ENCODE measurements at places on chromosomes 6 and 20. TPM values are rescaled to one million over a fixed set of nuclear protein-coding genes. Genes with fewer than 3 reads are reported as not detected.
A peak's percentile ranks its signal among the peaks of the same experiment; 100 is the strongest.

- H3K4me1 ChIP-seq = peaks cover 48% of the 10 kb centered on the region
- DNase-seq = no peak
- peaks cover 8% of the 10 kb centered on the region for H3K36me3 ChIP-seq
- H3K4me3 ChIP-seq = no peak overlapping the region
- H3K27ac ChIP-seq = no peak overlapping the region
Measured at GRCh38 chr20:21325296-21325695, 22.2 kb downstream of the XRN2 start.

- no peaks in the 10 kb centered on the region for H3K36me3 ChIP-seq
- DNase-seq = peak; percentile 25
- peaks cover 20% of the 10 kb centered on the region for H3K4me1 ChIP-seq
- peak within 1 kb of the TSS; percentile 89 for H3K27ac ChIP-seq
- H3K4me3 ChIP-seq = peak within 1 kb of the TSS; percentile 64
- H3K27me3 ChIP-seq = no peaks in the 10 kb centered on the region
Measured at GRCh38 chr6:112253841-112254816, at the start of gene LAMA4. Gene LAMA4, minus strand, starts transcription at chr6:112254567. Its CDS starts 417 bp downstream, at chr6:112254150.

GRCh38 chr6:13295576-13295975 is 32.8 kb downstream of the TBC1D7 start:
- no peaks in the 10 kb centered on the region for H3K27me3 ChIP-seq
- H3K4me1 ChIP-seq = no peaks in the 10 kb centered on the region
- no peak overlapping the region for H3K4me3 ChIP-seq
- peak; percentile 58 for DNase-seq
- H3K27ac ChIP-seq = no peak overlapping the region

DNA sequence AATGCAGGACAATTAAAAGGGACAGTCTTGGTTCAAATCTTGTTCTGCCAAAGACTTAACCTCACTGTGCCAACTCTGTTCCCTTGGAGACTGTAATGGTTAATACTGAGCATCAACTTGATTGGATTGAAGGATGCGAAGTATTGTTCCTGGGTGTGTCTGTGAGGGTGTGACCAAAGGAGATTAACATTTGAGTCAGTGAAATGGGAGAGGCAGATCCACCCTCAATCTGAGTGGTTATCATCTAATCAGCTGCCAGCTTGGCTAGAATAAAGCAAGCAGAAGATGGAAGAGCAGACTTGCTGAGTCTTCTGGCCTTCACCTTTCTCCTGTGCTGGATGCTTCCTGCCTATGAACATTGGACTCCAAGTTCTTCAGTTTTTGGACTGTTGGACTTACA is 474.4 kb downstream of the CD83 start:
- H3K4me1 ChIP-seq = no peaks in the 10 kb centered on the region
- DNase-seq = no peak
- no peaks in the 10 kb centered on the region for H3K27me3 ChIP-seq
- H3K27ac ChIP-seq = no peak overlapping the region
- no peak overlapping the region for H3K4me3 ChIP-seq
- H3K36me3 ChIP-seq = no peaks in the 10 kb centered on the region

KCNK16 gene
- not detected for total RNA-seq

KIAA0408 gene
- 20.5 TPM for total RNA-seq

DNA sequence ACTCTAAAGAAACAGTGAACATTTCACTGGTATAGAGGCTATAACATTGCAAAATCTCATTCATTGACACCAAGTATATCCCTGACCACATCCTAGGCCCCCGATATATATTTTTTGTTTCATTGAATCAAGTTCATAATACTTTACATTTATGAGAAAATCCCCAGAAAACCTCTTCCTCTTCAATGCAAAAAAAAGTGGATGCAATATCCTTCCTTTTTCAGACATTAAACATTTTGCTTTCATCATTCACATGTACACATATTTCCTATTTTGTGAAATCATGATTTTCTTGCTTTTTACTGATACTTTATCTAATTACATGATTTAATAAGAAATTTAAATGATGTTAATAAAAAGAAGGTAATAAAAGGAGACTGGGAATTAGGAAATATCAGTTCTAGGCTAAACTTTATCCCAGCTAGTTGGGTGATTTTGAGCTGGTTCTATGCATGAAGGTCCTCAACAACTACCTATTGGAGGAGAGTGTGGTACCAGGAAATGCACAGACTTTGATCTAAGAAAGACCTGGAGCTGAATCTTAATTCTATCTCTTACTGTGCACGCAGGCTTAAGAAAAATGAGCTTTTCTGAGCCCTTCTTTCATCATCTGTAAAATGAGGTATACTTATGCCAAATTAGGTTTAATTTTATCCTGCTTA is 4.9 kb downstream of the SYNE1 start:
- peaks cover 19% of the 10 kb centered on the region for H3K4me1 ChIP-seq
- H3K27ac ChIP-seq = no peak overlapping the region
- no peaks in the 10 kb centered on the region for H3K36me3 ChIP-seq
- no peak for DNase-seq

SLC13A3 gene
- total RNA-seq = 1.4 TPM

DNA sequence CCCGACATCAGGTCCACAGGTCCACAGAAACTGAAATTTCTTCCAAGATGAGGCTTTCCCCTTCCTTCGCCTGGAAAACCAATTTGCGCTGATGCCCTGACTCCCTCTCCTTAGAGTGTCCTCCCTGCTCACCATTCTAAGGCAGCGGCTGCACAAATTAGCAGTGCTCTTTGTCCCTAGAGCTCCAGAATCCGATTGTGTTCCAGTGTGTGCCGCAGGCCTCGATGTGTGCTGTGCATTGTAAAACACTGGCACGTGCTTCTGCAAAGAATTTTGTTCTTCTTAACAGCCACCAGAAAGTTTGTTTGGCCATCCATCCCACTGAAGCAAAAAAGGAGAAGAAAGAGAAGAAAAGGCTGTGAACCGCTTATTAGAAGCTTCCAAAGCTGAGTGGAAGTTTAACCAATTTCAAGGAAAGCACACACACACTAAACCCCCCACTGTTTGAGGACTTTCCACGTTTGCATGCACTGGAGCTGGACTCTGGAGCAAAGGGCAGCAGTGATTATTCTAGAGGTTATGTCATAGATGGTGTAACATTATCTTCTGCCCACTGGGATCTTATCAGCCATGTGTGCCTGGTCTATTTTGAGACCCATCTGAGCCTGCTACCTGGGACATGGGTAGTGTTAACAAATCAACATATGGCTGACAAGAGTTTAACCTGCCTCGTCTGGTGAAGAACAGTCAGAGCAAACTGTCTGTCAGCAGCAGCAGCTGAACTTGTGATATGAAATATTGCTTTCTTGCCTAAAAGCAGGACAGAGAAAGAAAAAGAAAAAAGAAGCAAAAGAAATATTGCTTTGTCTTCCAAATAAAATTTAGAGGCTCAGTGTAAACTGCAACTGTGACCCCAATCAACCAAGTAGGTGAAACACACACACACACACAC is 64.9 kb upstream of the RREB1 start:
- H3K36me3 ChIP-seq = no peaks in the 10 kb centered on the region
- H3K27ac ChIP-seq = peak overlapping the region; percentile 9
- no peak overlapping the region for H3K4me3 ChIP-seq

DNA sequence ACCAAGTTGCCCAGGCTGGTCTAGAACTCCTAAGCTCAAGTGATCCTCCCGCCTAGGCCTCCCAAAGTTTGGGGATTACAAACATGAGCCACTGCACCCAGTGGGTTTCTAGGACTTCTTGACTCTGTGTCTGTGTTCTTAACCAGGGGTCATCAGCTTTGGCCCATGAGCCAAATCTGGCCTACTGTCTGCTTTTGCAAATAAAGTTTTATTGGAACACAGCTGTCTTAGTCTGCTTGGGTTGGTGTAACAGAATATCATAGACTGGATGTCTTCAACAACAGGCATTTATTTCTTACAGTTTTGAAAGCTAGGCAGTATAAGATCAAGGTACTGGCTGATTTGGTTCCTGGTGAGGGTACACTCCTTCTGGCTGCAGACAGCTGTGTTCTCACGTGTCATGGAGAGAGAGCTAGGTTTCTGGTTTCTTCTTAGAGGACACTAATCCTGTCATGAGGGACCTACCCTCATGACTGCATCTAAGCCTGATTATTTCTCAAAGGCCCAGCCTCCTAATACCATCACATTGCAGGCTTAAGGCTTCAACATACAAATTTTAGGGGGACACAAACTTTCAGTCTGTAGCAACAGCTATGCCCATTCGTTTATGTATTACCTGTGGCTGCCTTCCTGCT is 23.3 kb downstream of the ARFGEF2 start:
- H3K36me3 ChIP-seq = peaks cover 62% of the 10 kb centered on the region
- H3K4me3 ChIP-seq = no peak overlapping the region
- no peak for DNase-seq
- no peak overlapping the region for H3K27ac ChIP-seq
- H3K4me1 ChIP-seq = no peaks in the 10 kb centered on the region

- H3K36me3 ChIP-seq = peaks cover 14% of the 10 kb centered on the region
- no peak for DNase-seq
- no peak overlapping the region for H3K4me3 ChIP-seq
- peaks cover 10% of the 10 kb centered on the region for H3K4me1 ChIP-seq
- no peaks in the 10 kb centered on the region for H3K27me3 ChIP-seq
- H3K27ac ChIP-seq = no peak overlapping the region
Measured at GRCh38 chr6:159676890-159677505, 16.0 kb downstream of the SOD2 start.

- no peak overlapping the region for H3K27ac ChIP-seq
- H3K27me3 ChIP-seq = no peaks in the 10 kb centered on the region
- no peak for DNase-seq
- H3K36me3 ChIP-seq = no peaks in the 10 kb centered on the region
- no peak overlapping the region for H3K4me3 ChIP-seq
Measured at GRCh38 chr6:124825564-124825963, 136.7 kb upstream of the RNF217 start.

DNA sequence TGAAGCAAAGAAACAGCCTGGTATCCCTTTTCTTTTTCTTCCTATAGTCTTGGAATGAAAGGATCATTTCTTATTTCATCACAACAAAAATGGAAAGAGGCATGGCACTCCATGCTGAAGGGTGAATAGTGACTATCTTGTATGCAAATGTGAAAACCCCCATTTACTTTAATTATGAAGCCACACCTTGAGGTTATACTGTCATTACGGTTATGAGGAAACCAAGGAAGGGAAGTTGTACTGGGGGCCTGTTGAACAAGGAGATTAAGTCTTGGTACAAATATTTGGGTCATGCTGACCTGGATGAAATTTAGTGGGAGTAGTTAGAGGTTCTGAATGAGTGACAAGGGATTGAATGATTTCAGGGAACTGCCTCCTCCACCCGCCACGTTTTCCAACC is 8.7 kb upstream of the STXBP5 start:
- H3K4me3 ChIP-seq = no peak overlapping the region
- H3K27me3 ChIP-seq = no peaks in the 10 kb centered on the region
- no peak for DNase-seq

- H3K4me3 ChIP-seq = no peak overlapping the region
- H3K4me1 ChIP-seq = no peaks in the 10 kb centered on the region
- H3K27me3 ChIP-seq = no peaks in the 10 kb centered on the region
- no peak overlapping the region for H3K27ac ChIP-seq
- H3K36me3 ChIP-seq = no peaks in the 10 kb centered on the region
Measured at GRCh38 chr6:74058606-74059005, 362.6 kb downstream of the CD109 start.

DNA sequence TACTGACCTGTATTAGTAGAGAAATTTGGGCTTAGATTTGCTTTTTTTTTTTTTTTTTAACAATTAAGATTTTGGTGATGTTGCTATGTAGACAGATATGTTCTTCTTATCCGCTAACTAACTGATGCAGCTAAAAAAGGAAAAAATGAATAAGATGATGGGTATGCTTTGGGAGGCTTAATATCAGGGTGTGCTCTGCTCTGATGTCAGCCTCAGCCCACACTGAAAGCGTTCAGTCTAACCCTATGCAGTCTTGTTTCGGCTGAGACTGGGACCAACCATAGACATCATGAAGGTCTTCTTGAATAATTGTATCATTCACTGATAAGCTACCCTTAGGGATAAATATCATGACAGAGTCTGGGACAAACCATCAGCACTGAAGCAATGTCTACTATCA is 6.9 kb upstream of the CCN2 start:
- H3K27ac ChIP-seq = no peak overlapping the region
- no peak for DNase-seq
- no peaks in the 10 kb centered on the region for H3K27me3 ChIP-seq
- H3K36me3 ChIP-seq = no peaks in the 10 kb centered on the region

GRCh38 chr6:43250992-43251373 is 7.7 kb downstream of the TTBK1 start:
- H3K36me3 ChIP-seq = no peaks in the 10 kb centered on the region
- peaks cover 7% of the 10 kb centered on the region for H3K4me1 ChIP-seq
- H3K27ac ChIP-seq = no peak overlapping the region
- DNase-seq = no peak
- H3K4me3 ChIP-seq = no peak overlapping the region
- no peaks in the 10 kb centered on the region for H3K27me3 ChIP-seq

C20orf96 gene
- total RNA-seq = 8.4 TPM

GRCh38 chr20:18545566-18545965 is 21.7 kb upstream of the SMIM26 start:
- H3K27me3 ChIP-seq = no peaks in the 10 kb centered on the region
- no peak for DNase-seq
- peaks cover 4% of the 10 kb centered on the region for H3K36me3 ChIP-seq
- H3K4me3 ChIP-seq = no peak overlapping the region
- no peak overlapping the region for H3K27ac ChIP-seq
- H3K4me1 ChIP-seq = no peaks in the 10 kb centered on the region

DNA sequence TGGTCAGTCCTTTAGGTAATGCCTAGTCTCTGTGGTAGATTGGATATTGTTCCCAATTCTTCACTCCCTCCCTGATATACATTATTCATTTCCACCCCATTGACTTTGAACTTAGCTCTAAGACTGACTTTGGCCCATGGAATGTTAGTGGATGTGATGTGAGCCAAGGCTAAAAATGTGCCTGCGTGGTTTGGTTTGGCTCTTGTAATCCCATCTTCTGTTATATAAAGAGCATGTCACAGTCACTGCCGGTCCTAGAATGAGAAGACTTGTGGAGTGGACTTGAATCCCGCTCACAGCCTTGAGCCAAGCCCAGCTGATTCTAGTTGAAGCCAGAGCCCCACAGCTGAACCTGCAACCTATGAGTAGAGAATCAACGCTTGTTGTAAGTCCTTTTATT is 23.6 kb upstream of the DNAAF9 start:
- no peaks in the 10 kb centered on the region for H3K36me3 ChIP-seq
- no peak for DNase-seq
- H3K27me3 ChIP-seq = no peaks in the 10 kb centered on the region
- no peak overlapping the region for H3K4me3 ChIP-seq
- H3K4me1 ChIP-seq = no peaks in the 10 kb centered on the region
- peak overlapping the region; percentile 49 for H3K27ac ChIP-seq

DNA sequence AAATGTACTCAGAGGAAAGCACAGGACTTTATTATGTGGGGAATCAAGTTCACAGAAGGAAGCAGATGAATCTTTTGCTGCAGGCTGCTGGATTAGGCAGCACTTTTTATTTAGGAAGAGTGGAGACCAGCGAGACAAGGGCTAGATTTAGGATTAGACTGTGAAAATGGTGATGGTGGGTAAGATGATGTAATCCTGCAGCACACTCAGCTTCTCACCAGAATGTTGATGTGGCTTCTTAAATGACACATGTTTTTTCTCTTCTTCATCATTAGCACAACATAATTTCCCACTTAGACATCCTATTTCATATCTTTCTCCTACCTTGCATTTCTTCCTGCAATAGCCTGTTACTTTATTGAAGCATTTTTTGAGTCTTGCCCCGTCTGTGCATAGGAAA is 1.8 kb downstream of the DEFB128 start:
- no peaks in the 10 kb centered on the region for H3K36me3 ChIP-seq
- DNase-seq = no peak
- H3K4me1 ChIP-seq = no peaks in the 10 kb centered on the region
- H3K27me3 ChIP-seq = no peaks in the 10 kb centered on the region
- no peak overlapping the region for H3K4me3 ChIP-seq

- no peak overlapping the region for H3K27ac ChIP-seq
- no peak overlapping the region for H3K4me3 ChIP-seq
- no peaks in the 10 kb centered on the region for H3K36me3 ChIP-seq
- DNase-seq = no peak
Measured at GRCh38 chr6:170490259-170490658, 62.8 kb downstream of the PSMB1 start.

Measured in upper lobe of left lung (tissue), 6 donors.